ENCODE measurements at places on chromosomes 4 and X. TPM values are rescaled to one million over a fixed set of nuclear protein-coding genes. Genes with fewer than 3 reads are reported as not detected.

DNA sequence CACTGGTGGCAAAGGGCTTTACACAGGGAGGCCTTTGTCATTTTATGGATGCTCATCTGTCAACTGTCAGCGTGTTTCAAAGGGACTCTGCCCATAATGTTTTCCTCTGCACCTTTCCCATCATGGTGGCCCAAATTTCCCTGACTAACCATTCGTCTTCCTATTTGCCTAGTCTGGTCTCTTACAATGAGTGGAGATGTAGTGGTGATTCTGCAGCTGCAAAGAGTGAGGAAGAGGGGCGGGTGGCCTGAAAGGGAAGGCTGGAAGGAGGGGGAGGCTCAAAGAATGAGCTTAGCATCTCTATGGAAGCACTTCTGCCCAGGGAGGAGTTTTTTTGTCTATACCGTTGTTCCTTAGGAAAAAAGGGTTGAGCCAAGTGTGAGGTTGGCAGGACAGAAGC is 447.5 kb downstream of the NKX6-1 start:
- no peak for DNase-seq
- H3K27ac ChIP-seq = no peak overlapping the region
- no peaks in the 10 kb centered on the region for H3K36me3 ChIP-seq
- H3K4me1 ChIP-seq = peaks cover 3% of the 10 kb centered on the region
- H3K4me3 ChIP-seq = no peak overlapping the region

The FAM133A gene
- total RNA-seq = not detected

DNA sequence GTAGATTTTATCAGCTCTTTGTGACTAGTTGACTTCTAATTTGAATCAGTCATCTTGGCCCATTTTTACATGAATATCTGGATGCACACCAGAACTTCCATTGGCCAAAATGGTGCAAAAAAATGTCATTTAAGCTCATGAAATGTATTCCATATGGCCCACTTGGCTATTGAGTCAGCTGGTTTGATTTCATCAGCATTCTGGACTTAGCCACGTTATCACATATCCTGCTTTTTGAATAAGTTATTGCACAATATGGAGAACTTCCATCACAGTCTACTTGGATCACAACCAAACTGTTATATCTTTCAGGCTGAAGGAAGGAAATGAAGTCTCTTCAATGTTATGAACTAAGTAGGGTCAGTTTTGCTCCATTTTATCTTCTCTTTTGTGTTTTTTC is 640.6 kb downstream of the PCDH7 start:
- H3K27ac ChIP-seq = no peak overlapping the region
- no peaks in the 10 kb centered on the region for H3K36me3 ChIP-seq
- no peak overlapping the region for H3K4me3 ChIP-seq

The NPY5R gene
- not detected for total RNA-seq

DNA sequence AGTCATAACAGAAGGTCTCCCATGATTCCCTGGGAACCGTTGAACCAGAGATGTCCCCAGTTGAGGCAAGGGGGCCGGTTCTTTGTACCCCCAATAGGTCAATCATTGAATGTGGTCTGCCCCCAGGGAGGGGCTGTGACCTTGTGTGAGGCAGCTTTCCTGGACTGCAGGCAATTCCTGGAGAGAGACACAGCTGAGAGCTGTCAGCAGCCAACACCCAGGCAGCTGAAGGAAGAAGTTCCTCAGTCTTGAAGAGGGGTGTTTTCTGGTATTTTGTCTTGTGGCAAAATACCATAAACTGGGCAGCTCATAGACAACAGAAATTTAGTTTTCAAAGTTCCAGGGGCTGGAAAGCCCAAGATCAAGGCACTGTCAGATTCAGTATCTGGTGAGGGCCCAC is 185.7 kb upstream of the ATP6AP2 start:
- no peak overlapping the region for H3K27ac ChIP-seq
- no peaks in the 10 kb centered on the region for H3K4me1 ChIP-seq
- H3K27me3 ChIP-seq = peaks cover 2% of the 10 kb centered on the region
- no peak overlapping the region for H3K4me3 ChIP-seq
- no peaks in the 10 kb centered on the region for H3K36me3 ChIP-seq

DNA sequence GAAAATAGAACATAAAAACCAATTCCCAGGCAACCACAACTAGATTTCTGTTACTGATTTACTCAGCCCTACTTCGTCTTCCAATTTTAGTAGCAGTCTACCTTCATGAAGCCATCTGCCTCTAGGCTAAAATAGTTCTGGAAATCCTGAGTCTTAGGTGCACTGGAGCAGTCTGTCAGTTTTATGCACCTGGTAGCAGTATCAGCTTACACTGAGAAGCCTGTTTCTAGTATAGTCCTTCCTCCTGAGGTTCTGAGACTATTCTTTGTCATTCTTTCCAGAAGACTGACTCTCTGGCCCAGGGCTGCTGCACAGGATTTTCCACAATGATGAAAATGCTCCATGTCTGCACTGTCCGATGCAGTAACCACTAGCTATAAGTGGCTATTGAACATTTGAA is 16.9 kb upstream of the HPRT1 start:
- H3K4me1 ChIP-seq = no peaks in the 10 kb centered on the region

DNA sequence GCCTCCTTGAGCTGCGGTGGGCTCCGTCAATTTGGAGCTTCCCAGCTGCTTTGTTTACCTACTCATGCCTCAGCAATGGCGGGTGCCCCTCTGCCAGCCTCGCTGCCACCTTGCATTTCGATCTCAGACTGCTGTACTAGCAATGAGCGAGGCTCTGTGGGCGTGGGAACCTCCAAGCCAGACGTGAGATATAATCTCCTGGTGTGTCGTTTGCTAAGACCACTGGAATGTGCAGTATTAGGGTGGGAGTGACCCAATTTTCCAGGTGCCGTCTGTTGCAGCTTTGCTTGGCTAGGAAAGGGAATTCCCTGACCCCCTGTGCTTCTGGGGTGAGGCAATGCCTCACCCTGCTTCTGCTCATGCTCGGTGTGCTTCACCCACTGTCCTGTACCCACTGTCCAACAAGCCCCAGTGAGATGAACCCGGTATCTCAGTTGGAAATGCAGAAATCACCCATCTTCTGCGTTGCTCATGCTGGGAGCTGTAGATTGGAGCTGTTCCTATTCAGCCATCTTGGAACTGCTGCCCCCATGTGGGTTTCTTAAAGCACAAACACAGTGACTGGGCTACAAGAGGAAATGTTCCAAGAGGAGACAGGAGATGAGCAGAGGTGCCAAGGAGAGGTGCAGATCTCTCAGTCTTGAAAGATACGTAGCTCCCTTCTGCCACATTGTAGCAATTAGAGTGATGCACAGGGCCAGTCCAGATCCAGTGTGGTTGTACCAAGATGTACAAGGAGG is 193.0 kb upstream of the IGFBP7 start:
- H3K27me3 ChIP-seq = no peaks in the 10 kb centered on the region
- DNase-seq = no peak
- no peak overlapping the region for H3K27ac ChIP-seq
- H3K4me1 ChIP-seq = no peaks in the 10 kb centered on the region
- no peak overlapping the region for H3K4me3 ChIP-seq

All from lung (tissue), 17 donors.